ENCODE measurements at places on chromosomes 11 and 22.

GRCh38 chr22:22616636-22617035 is 27.8 kb upstream of the GGTLC2 start:
- no peak for DNase-seq

DNA sequence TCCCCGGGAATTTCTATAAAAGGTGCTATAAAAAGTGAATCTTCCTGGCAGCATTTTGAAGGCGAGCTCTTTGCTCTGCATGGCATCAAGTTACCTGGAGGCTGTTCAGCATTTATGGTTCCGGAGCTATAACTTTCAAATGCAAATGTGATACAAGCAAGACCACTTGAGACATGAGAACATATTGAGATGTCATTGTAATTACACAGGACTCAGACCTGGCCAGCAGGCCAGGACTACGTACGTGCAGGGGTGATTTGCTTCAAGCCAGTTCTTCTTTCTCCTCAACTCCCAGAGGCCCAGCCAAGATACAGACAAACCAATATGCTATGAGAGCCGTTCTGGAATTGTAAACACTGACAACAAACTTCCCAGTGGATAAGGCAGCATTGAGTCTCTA is 227.4 kb upstream of the FAT3 start:
- DNase-seq: no peak

GRCh38 chr22:20456064-20456721 is 18.6 kb upstream of the SCARF2 start:
- peak; percentile 86 for DNase-seq

GRCh38 chr11:32939866-32940265 is 47.3 kb downstream of the QSER1 start:
- no peak for DNase-seq

DNA sequence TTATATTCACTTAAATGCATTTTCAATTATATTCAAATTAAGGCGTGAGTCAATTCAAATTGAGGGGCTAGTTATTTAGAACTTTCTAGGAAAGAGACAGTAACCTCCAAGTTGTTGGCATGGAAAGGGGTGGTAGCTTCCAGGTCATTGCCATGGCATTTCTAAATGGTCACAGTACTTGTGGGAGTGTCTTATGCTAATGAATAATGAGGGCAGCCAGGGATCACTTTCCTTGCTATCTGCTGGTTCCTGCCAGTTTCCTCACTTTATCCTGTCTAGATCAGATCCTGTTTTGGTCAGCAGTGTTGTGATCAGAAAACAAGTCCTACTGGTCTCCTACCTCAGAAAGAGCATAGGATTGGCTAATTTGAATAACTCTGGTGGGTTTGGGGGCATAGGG is 21.8 kb upstream of the RNASEH2C start:
- no peak for DNase-seq

DNA sequence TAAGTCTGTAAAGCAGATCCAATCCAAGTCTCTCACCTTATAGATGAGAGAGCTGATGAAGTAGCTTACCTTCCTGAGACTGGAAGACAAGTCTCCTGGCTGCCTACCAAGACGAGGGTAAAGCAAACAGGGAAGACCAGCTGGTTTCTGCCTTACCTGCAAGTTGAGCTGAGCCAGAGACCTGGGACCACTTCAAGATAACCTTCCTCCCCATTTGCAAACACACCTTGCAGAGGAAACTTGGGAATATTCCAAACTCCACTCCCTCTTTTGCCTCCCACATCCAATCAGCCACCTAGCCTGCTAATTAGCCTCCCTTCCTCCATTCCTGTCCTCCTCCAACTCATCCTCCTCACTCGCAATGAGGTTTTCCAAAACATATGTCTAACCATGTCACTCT is 23.4 kb upstream of the ROBO3 start:
- no peak for DNase-seq

DNA sequence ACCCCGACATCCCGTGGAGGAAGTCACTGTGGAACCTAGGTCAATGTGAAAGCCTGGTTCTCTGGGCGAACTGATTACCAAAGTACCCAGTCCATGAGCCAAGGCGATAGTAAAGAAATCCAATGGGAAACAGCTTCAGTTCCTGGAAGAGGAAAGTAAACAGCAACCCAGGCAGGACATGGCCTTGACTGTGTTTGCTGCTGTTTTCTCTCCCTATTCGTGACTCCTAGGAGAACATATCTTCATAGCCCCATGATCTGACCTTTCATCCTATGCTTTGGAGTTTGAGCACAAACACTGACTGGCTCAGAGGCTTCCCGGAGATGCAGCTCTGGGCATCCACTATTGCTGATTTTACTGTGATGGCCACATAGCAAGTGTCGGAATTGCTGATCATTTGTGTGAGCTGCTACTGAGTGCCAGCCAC is 45.1 kb downstream of the LRFN4 start:
- DNase-seq: no peak

GRCh38 chr11:17471501-17471900 is 5.1 kb downstream of the ABCC8 start:
- DNase-seq: no peak

DNA sequence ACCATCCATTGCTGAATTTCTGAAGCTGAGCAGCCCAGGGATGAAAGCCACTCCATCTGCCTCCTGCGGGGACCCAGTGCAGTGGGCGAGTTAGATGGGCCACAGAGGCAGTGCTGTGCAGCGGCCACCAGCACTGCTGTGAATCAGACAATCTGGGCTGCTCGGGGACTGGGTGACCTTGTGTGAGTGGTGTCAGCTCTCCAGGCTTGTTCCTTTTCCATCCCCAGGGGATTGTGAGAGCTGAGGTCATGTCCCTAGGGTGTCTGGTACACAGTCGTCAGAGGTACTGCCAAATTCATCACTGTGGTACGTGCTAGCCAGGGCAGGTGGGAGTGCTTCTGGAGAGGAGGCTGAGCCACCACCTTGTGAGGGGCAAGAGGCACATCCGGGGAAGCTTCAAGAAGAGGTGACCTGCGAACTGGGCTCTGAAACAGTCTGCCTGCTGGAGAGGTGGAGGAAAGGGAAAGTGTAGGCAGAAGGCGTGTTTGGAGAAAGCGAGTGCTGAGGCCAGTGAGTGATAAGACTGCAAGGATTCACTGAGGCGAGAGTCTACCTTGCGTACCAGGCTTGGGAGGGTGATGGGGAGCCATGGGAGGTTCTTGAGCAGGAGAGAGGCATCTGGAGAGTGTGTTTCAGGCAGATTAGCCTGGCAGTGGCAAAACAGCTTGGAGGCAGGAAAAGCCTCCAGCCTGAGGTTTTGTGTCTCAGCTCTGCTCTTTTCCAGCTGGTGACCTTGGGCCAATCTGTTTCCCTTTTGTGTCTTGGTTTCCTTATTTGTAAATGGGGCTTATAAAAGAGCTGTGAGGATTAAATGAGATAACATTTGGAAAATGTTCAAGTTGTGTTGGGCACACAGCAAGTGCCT is 22.7 kb downstream of the CACNA1I start:
- no peak for DNase-seq
